Activated CD4-positive, alpha-beta T cell treated with anti-CD3 and anti-CD28 coated beads for 1 hour (primary cell): ENCODE measurements at places on chromosomes 5 and 9.

DNA sequence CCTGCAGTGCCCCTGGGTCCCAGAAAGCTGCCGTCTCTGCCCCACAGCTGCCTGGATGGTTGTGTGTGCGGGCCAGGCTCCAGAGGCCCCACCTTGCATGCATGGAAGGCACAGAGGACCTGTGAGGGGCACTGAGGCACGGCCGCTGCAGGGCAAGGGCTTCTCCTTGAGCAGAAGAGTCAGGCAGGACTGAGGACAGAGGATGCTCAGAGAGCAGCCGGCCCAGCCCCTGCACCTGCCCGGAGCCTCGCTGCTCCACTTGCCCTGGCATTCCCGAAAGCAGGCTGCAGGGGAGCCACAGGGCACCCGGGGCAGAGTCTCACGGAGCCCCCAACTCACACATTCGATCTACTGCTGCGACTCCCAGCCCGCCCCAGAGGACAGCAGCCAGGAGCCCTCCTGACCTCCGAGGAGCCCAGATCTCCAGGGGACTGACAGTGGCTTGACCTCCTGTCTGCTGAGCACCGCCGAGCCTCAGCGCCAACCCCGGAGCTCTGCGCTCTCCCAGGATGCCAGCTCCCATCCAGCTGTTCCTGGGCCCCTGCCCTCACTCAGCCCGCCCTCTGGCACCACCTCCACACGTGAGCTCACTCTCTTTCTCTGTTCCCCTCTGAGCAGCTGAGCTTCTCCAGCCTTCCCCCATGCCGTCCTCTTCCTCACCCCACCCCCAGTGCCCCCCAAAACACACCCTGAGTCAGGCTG, 95.0 kb downstream of the KCNT1 start:
- no peak for DNase-seq

DNA sequence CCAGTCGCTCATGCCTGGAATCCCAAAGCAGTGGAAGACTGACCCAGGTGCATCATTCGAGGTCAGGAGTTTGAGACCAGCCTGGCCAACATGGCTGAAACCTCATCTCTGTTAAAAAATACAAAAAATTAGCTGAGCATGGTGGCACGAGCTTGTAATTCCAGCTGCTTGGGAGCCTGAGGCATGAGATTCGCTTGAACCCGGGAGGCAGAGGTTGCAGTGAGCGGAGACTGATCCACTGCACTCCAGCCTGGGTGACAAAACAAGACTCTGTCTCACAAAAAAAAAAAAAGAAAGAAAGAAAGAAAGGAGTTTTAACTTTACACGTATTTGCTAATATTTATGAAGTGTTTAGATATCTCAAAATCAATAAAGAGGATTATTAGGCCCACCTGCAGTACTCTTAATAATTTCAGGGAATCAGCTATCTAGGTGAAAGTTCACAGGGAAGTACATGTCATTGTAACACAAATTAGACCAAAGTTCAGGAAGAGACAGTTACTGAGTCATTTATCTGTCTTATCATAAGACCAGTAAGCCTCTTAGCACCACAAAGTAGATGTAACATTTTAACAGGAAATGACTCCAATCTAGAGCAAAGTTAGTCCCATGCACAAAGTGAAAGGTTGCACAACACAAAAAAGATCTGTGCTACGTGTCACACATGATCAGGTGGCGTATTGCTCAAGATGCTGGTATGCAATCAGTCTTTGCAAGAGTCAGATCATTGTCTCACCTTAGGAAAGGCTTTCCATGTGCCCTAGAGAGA, 34.1 kb upstream of the PLIN2 start:
- DNase-seq, result no peak

DNA sequence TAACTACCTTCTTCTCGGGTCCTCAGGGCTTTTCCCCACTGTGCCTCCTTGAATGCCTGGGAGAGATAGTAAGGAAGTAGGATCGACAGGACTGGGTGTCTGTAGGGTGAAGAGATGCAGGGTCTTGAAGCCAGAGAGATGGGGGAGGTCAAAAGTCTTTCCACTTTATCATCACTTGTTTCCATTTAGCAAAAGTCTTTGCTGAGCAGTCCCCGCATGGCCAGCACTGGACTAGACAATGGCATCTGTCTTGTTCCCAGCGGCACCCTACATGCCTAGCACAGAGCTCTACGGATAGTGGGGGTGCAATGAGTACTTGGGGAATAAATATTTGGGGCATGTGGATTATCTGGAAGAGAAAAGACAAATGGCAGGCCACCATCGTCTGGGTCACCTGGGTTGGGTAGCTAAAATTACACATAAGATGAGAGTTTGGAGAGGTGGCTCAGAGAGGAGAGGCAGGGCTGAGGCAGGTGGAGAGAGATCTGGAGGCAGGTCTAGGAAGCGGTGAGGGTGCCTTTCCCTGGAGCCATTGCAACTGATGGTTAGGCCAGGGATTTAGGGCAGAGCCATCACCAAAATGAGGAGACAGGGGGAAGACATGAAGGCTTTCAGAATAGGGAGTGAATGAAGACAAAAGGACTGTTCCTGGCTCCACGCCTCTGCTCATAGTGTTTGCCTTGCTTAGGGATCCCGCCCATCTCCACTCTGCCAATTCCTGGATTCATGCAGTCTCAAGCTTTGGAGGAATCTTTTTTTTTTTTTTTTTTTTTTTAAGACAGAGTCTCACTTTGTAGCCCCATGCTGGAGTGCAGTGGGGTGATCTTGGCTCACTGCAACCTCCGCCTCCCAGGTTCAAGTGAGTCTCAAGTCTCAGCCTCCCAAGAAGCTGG, 250.8 kb upstream of the KLF4 start:
- DNase-seq, result no peak

- no peak for DNase-seq
Measured at GRCh38 chr5:117743337-117743736, 1168.7 kb upstream of the SEMA6A start.

- no peak for DNase-seq
Measured at GRCh38 chr9:123319541-123320339, 36.3 kb upstream of the CRB2 start.

GRCh38 chr5:77355080-77355479, 137.0 kb downstream of the WDR41 start:
- no peak for DNase-seq

DNA sequence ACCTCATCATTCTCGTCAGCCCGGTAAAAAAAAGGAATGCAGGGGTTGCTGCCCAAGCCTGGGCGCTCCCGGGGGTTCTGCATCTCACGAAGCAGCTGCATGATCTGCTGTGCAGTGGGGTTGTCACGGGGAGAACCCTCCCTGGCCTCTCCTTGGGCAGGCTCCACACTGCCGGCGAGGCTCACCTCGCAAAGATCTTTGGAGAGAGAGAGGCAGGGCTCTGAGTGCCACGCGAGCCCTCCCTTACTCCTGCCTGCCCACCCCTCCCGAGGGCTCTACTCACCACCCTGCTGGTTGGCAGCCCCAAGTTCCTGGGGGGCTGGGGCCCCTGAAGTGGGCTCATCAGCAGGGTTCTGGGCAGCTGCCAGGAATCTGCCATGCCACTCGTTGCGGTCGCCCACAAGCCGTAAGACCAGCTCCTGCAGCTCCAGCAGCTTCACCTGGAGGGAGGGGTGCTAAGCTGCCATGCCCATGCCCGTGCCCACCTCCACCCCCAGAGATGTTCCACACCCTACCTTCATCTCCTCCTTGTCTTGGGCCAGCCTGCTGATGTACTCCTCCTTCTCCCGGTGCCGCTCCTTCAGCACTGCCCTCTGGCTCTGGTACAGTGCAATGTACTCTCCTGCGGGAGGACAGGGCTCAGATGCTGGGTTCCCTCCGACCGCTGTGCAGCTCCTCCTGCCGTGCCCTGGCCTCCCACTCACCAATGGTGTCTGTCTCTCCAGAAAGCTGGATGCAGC, 18.6 kb downstream of the GOLGA2 start:
- DNase-seq, result no peak

DNA sequence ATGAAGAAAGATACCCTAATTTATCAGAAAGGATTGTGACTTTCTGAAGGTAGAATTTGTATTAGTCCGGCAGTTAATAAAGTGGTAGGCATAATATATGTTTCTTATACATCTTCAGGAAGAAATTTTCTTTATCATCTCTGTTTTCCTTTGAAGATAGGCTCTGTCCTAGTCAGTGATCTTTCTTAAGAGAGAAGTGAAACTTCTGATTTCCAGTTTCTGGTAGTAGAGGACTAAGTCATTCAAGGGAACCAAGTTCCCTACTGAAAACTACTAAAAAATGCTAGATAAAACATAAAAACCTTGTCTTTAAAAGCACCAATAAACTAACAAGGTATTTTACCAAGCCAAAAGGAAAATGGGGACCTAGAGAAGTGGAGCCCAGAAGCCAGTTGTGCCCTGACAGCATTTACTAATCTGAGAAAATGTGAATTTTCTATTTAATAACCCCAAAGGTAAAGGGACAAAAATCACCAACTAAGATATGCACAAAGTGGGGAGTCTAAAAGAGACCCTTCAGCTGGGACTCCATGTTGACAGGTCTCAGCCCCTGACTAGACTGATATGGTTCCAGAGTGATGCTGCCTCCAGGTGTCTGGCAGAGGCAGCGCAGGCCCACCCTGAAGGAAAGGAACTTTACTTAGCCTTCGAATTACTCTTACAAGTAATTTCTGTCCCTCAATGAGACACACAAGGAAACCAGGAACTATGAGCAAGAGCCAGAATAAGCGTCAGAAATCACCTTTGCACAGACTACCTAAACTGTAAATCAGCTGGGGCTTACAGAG, 72.7 kb downstream of the FAM78A start:
- no peak for DNase-seq

DNA sequence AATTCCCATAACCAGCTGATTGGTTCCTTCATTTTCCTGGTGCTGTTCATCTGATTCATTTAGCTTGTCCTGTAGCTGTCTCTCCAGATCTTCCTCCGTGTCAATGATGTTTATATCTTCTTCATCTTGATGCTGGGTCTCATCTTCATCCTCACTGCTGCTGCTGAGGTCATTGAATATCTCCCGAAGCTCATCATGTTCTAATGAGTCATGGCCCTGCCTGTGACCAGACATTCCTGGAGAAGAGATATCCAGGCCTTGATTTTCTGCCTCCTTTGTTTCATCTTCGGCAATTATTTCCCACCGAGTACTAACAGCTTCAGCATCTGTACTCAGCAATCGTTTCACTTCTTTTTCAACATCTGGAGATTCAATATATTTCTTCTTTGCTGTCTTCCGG, 1.4 kb downstream of the TAF7 start:
- no peak for DNase-seq

DNA sequence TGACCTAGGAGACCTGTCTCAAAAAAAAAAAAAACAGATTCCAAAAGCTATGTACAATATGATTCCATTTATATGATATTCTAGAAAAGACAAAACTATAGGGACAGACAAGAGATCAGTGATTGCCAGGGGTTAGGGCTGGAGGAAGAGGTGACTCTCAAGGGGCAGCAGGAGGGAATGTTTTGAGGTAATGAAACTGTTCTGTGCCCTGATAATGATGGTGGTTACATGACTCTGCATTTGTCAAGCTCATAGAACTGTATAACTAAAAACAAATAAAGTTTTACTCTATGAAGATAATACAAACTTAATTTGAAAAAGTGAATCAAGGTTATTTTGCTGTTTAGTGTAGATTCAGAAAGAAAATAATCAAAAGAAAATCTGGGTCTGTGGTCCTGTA, 125.3 kb upstream of the IQGAP2 start:
- no peak for DNase-seq

DNA sequence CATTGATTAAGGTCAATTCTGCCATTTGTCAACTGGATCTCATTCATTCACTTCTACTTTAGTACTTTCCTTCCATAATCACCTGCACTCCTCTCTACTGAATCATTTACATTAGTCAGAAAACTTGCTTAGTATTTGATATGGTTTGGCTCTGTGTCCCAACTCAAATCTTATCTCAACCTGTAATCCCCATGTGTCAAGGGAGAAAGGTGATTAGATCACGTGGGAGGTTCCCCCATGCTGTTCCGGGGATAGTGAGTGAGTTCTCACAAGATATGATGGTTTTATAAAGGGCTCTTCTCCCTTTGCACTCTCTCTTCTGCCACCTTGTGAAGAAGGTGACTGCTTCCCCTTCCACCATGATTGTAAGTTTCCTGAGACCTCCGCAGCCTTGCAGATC, 23.7 kb upstream of the UGCG start:
- no peak for DNase-seq

- no peak for DNase-seq
Measured at GRCh38 chr9:29336281-29336680, 1763.0 kb upstream of the C9orf72 start.

DNA sequence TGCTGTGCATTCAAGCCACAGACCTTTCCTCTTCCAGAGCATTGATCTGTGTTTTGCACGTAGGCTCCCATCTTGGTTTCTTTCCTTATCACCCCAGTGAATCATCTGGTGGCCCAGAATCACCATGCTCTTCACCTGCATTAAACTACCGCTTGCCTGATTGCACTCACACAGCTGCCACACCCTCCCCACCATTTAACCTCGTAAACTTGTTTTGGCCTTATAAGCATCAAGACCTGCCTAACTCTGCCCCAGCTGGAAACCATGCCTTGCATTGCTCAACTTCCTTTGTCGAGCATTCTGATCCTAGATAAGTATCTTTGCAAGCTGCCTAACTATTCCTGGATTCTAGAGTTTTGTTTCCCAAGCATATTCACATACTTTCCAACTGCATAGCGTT, 369.6 kb upstream of the SEMA6A start:
- DNase-seq, result no peak

- no peak for DNase-seq
Measured at GRCh38 chr9:135993409-135993742, 32.2 kb upstream of the UBAC1 start.

- no peak for DNase-seq
Measured at GRCh38 chr5:18745988-18746615, 1111.8 kb downstream of the TAF11L14 start.

DNA sequence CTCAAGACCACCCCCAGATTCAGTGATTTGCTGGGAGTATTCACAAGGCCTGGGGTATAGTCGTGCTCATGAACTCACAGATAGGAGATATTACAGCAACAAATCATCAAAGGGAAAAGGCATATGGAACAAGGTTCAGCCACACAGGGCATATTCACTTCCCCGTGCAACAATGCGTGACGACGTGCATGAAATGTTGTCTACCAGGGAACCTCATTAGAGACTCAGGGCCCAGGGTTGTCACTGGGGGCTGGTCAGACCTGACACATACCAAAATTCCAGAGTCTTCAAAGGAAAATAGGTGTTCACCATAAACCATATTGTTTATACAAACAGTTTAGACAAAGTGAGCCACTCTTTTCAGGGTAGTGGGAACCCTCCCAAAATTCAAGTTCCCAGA, 212.4 kb downstream of the RFK start:
- DNase-seq, result no peak

GRCh38 chr9:128877852-128878251, 3.9 kb downstream of the KYAT1 start:
- DNase-seq, result no peak

- no peak for DNase-seq
Measured at GRCh38 chr5:74534397-74535129, 106.0 kb downstream of the ENC1 start.
